ENCODE measurements at places on chromosomes 7 and 10.

DNA sequence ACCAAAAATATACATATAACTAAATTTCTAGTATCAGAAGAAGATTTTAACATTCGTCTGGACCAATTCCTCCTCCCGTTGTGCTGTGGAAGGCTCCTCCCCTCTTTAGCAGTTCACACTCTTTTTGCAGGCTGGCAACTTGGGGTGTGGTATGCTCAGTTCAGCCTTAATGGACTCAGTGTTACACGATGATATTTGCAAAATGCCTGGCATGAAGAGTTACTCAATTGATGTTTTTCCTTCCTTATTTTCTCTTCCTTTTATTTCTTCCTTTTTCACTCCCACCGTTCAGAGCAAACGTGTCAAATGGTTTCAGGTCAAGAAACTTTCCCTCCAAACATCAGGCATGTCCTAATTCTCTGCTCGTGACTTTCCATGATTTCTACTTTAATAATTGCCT, 248.3 kb downstream of the PHF14 start:
- DNase-seq: no peak

DNA sequence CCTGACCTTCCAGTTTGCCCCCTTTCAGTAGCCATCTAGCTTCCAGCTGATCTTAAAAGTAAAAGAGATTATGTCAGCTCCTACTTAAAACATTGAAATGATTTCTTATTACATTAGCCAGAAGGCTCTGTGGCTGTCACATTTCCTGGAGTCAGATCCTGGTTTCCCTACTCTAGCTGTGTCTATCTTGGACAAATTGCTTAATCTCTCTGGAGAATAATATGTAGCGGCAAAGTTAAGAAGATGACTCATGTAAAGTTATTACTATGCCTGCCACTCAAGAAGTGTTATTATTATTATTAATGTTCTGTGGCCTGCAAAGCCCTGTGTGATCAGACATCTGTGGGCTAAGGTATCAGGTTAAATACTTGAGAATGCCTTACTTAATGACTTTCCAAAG, 107.2 kb downstream of the RUNDC3B start:
- DNase-seq: no peak

DNA sequence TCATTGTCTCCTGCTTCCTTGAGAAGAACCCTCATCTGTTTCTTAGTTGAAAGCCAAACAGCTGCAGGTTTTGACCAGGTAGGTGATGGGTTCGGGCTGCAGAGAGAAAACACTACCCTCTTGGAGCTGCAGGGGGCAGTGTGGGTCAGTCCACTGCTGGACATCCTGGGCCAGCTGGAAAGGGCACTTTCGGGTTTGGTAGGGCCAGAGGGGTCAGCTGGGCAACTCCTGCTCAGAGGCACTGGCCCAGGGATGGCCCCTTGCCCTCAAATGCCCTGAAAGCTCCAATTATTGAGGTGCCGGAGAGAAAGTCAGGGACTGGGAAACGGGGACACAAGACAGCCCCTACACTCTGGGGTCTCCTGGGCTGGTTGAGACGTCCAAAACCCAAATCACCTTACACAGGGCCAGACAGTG, 90.7 kb downstream of the MKI67 start:
- DNase-seq: no peak

DNA sequence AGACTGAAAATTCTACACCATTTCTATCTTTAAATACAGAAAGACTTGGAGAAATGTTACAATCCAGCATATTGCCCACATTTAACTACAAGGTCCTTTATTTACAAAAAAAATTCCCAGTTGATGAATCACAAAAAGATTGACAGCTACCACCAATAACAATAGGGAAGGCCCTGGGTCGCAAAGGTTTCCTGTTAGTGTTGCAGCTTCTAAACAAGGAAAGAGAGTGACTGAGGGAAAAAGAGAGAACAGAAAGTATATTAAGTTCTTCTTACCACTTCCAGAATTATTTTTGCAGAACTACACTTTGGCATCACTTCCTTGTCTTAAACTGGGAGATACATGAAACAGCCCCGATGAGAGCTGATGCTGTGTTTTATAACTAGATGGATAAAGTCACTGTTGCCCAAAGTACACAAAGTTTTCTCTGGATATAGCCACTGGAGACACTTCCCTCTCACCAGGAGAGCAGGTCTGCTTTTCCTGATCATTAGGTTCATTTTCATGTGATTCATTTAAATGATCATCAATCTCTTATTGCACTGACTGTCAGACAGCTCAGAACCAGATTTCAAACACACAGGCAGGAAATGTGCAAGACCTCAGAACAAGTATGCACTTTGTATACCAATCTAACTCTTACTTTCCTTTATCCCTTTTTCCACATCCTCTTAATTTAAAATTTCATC, 57.0 kb downstream of the SHTN1 start:
- no peak for DNase-seq

GRCh38 chr7:156954941-156955340, 5.4 kb downstream of the NOM1 start:
- DNase-seq: no peak

DNA sequence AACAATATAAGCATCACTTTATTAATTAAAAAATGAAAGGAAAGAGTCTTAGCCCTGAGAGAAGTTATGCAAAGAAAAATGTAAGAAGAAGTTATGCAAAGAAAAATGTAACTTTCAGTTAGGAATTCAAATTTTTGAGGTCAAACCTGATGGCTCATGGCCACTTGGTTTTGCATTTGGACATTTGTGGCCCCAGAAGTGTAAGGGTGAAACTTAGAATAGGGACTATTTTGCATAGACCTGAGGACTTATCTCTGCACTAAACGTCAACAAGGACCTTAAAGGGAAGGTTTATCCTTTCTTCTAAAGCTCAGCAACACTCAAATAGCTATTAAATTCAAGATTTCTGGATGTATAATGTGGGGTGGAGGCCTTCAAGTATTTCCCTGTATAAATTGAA, 724.5 kb upstream of the POT1 start:
- DNase-seq: no peak

DNA sequence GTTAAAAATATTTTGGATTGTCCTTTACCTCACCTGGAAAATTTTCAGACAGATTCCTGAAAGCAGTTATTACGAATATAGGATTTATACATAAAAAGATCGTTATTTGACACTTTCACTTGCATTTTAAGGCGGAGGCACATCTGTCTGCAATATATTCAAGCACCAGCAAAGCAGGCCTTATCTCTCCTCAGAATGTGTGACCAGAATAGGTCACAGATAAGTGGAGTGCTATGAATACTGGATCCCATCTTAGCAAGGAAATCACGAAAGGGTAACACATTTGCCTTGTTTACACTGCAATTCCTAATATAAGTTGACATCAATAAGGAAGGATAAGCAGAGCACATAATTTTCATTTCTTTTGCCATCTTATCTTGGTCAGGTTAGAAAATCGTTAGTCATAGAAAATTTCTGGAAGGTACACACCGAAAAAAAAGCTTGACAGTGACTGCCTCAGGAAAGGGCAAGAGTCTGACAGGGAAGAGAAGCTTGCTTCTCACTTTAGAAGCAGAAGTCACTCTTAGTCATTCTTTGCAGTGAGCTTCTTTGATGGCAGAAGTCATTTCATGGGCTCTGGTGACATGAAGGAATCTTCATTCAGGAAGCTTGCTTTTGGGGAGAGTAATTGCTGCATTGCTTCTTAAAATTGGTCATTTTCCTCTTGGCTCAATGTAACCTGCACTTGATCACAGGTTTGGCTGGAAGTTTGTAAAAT, 98.1 kb upstream of the STK17A start:
- no peak for DNase-seq

GRCh38 chr7:130442601-130443000, 1.8 kb upstream of the CEP41 start:
- no peak for DNase-seq

DNA sequence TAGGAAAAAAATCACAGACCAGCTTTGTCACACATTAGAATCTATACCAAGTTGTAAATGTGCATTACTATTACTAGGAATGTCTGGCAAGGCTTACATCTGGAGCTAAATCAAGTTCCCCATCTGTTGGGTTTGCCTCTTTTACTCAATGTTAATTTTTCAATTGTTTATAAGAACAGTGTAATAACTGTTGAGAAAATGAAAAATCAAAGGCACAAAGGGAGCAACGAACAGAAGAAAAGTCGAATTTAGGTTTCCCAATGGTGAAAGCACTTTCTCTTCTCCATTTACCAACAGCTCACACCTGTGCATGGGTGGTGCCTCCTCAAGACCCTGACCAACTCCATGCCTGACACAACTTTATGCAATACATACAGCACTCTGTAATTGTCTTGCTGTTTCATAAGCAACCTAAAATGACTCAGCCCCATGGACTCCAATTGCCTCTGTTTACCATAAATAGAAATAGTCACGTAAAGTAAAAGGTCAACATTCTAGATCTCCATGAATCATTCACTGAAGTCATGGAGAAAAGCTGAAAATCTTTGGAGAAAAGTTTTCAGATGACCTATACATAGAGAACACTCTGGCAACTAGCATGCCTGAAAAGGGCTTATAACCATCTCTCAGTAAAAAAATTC, 95.5 kb upstream of the KCNIP2 start:
- DNase-seq: no peak

DNA sequence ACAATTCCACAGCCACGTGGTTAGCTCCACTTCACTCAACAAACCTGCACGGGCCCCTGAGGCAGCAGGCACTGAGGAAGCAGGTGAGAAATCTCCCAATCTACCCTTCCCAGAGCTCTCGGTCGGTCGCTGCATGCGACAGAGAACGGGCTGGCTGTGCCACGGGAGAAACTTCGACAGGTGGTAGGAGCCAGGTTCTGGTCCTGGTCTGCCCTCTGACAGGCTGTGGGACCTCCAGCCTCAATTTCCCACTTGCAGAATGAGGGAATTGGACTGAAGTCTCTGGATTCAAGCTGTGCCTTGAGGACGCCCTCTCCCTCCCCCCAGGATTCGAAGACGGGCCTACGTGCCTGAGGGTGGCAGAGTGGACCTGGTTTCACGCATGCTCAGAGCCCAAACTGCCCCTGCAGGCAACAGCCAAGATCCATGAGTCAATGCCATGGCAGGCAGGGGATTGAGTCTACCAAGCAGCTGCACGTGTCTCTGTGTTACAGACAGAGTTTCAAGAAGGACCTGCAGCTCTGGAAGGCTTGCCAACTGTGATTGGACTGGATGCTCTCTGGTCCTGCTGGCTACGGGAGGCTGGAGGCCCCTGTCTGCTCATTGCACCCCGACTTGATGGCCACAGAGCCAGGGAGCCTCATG, 215.0 kb downstream of the USP6NL start:
- DNase-seq: no peak

DNA sequence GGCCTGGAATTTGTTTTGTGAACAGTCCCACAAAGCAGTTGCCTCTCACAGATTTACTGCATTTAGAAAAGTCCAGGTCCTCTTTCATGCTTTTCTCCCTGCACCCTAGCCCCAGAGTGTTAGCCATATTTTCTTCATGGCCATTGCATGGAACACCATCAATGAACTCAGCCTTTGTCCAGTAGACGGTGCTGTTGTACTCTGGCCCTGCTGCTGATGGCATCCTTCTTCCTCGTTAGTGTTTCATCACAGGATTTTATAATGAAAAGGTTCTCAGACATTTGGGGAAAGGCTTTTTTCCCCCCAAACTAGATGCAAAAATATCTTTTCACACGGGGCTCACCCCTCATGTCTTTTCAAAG, 93.0 kb upstream of the SLC25A13 start:
- DNase-seq: peak; percentile 83

DNA sequence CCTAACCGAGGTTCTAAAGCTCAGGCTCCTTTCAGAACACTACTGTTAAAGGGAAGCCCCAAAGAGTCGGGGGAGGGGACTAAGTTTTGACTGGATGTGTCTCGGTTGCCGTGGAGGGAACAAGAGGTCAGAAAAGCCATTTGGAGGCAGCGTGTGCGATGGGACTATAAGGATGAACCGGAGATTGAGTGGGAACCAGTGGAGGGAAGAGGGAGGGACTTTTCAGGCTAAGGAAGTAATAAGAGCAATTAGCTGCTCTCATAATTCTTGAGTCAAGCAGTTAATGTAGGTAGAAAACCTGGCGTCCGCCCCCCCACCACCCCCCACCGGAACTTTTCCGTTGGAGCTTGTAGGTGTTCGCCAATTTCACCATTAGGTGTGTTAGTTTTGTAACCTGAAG, 491 bp upstream of the AKAP9 start:
- peak; percentile 26 for DNase-seq

DNA sequence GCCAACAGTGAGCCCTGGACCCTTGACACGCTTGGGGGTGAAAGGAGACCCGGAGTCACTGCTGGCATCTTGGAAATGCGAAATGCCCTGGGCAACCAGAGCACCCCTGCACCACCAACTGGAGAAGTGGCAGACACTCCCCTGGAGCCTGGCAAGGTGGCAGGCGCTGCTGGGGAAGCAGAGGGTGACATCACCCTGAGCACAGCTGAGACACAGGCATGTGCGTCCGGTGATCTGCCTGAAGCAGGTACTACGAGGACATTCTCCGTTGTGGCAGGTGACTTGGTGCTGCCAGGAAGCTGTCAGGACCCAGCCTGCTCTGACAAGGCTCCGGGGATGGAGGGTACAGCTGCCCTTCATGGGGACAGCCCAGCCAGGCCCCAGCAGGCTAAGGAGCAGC, 98.5 kb downstream of the TACC2 start:
- DNase-seq: no peak

- DNase-seq: no peak
These were observed 70.9 kb downstream of the HHEX start for GRCh38 chr10:92760609-92761008.

DNA sequence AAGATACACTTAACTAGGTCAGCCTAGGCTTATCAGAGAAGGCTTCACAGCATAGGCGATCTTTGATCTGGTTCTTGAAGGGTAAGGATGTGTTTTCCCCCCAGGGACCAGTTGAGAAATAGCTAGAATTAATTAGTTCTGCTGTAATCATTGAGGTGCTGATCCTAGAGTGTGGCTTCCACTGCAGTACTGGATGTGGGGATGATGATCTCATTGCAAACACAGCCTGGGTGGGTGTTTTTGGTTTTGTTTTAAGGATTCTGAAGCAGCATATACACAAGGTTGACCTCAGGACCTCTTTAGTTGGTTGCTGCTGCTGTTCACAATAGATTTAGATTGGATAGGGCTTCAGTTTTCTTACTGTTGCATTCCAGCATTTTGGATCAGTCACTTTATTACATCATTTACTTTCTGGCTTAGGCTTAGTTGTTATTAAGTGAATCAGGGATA, 159.7 kb downstream of the AUTS2 start:
- no peak for DNase-seq

DNA sequence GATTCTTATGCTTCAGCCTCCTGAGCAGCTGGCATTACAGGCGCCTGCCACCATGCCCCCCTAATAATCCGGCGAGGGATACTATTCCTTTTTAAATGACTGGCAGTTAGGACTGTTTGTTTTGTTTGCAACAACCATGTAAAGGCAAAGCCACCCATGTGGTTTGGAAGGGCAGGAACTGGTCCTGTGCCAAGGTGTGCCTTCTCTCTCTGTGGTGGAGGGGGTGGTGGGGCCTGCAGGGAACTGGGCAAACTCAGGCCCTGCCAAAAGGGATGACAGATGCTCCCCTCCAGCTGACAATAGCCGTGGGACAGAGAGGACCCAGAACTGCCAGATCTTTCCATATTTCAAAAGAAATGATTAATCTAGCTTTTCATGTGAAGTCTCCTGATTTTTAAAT, 23.5 kb upstream of the WAPL start:
- peak; percentile 63 for DNase-seq
